ENCODE measurements at places on chromosomes 1 and 21.

- no peak for DNase-seq
These were observed 49.7 kb downstream of the FHAD1 start for GRCh38 chr1:15296585-15297321.

- peak; percentile 35 for DNase-seq
These were observed 408.7 kb downstream of the NUF2 start for GRCh38 chr1:163730411-163730821.

DNA sequence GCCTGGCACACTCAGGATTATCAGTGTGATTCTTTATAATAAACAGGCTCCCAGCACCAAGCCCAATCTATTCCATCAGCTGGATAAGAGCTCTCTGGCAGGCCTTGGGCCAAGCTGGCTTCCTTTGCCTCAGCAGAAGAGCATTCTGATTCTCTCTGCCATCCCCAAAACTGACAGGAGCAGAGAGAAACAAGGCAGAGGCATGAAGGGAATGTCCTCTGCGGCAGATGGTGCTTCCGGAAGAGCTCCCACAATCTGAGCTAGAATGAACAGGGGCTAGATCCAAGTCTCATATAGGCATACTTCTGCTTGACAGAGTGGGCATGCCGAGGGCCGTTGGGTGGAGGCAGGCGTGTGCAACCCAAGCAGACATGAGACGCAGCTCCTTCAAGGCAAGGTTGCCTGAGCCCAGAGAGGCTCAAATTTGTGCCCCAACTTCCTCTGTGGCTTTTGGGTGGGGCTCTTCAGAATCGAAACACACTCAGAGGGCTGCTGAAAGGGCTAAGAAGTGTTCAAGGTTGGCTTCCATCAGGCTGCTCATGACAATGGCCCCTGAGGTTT is 4.0 kb downstream of the CAPN2 start:
- no peak for DNase-seq

GRCh38 chr1:91397605-91398004 is 7.0 kb downstream of the HFM1 start:
- no peak for DNase-seq

DNA sequence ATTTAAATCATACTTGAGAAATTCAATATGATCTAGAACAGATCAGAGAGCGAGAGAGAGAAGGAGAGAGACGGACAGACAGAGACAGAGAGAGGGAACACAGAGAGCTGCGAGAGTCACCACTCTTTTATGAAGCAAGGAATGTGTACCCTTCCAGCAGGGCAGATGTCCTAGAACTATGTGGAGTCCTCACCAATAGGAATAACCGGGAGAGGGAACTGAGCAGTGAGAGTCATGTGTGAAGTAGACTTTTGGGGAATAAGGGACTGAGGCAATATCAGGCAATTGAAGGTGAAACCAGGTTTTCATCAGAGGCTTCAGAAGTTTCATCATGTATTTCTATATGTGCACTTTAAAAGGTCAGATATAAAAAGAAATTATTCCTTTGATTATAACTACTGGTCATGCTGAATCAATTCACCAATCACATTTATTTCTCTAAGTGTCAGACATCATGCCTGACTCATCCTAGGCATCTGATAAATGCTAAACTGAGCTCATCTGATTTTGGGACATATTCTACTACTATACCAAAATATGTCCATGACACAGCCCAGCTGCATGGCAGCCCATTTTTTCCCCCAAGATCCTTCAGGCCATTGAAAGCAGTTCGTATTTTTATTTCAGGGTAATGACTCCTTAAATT is 22.4 kb downstream of the VTCN1 start:
- no peak for DNase-seq

DNA sequence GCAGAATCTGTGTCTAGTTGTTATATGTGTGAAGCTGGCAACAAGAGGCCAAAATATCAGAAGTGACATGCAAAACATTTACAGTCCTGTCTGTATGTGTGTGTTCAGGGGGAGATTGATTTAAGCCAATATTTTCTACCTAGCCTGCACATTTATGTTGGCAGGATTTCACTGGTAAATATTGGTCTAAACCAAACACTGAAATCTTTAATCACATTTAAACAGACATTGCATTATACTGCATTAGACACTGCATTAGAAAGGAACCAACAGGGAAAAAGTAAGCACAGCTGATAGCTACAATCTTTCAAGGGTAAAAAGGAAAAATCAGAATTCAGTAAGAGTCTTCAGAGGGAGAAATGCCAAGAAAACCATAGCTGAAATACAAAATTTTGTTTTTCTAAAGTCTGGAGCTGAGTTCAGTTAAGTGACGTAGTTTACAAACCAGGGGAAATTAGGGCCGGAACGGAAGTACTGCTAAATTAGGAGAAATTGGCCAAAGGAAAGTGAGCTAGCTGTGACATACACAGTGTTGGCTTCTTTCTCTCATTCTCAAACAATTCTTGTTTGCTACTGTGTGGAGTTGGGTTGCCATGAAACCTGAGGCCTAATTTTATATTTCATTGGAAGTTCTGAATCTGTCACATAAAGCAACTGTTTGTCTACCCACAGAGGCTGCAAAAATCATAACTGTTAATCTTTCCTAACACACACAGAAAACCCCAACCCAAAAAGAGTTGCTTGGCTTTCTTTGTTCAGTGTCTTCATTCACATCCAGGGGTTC is 217.3 kb upstream of the SGIP1 start:
- DNase-seq = no peak

- peak; percentile 48 for DNase-seq
These were observed 86.3 kb downstream of the ACBD6 start for GRCh38 chr1:180415985-180416633.

DNA sequence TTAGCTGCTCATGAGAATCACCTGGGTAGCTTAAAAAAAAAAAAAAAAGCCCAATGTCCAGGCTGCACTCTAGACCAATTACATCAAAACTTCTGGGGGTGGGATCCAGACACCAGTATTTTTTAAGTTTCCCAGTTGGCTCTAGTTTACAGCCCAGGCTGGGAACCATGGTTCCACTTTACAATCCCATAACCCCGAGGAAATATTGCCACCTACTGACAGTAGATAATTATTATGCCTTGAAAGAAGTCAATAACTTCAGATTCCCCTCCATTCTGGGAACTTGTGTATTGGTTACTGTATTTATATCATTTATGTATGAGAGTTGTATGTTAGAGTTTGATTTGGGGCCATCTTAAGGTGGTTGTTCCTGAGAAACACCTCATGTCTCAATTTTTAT is 100.2 kb downstream of the SPATA46 start:
- DNase-seq = peak; percentile 20

DNA sequence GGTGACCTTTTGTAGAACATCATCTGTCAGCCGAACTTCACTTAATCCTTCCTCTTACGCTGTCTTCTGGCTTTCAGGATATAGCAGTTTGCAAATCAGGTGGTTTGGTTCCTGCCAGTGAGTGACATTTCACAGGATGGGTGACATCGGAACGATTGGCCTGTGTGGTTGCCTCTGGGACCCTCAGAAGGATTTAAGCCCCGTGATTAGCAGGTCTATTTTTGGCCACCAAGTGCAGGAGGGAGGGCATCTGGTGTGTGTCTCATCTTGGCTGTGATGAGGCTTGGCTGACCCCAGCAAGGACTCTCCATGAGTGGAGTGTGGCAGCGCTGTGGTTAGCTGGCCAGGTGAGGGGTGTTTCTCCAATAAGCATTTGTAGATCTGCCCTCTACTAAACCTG is 407.6 kb upstream of the VAMP3 start:
- DNase-seq = no peak

DNA sequence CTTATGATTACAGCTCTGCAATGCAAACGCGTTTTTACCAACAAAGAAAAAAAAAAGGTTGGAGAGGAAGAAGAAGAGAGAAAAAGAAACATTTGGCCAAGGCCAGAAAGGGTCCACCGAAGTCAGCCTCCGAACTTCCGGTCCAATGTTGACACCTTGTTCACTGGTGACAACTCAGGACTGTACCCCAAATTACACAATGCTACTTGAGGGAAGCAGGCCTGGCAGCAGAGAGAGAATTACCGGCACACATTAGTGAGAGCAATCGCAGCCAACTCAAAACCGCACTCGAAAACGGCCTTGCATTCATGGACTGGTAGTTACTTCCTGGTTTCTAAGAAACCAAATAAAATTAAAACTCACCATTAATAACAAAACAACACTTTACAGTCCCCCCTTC is 652.5 kb downstream of the KIF26B start:
- DNase-seq = no peak

DNA sequence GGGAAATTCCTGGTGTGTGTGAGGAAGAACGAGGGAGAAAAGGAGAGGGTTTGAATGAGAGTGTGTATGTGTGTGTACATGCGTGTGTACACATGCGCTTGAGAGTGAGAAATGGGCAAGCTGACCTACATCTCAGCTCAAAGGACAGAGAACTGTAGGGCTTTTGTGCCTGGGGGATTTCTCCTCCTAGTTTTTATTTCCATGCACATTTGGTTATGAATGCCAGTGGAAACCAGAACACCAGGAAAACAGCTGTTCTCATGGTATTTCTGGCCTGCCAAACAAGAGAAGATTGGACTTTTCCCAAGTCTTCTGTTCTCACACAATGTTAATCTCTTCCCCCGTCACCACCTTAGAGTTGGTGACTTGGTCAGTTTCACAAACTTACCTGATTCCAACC is 45.2 kb downstream of the SLC44A3 start:
- DNase-seq = no peak

- DNase-seq = no peak
These were observed 68.5 kb downstream of the FOXJ3 start for GRCh38 chr1:42266253-42267135.

DNA sequence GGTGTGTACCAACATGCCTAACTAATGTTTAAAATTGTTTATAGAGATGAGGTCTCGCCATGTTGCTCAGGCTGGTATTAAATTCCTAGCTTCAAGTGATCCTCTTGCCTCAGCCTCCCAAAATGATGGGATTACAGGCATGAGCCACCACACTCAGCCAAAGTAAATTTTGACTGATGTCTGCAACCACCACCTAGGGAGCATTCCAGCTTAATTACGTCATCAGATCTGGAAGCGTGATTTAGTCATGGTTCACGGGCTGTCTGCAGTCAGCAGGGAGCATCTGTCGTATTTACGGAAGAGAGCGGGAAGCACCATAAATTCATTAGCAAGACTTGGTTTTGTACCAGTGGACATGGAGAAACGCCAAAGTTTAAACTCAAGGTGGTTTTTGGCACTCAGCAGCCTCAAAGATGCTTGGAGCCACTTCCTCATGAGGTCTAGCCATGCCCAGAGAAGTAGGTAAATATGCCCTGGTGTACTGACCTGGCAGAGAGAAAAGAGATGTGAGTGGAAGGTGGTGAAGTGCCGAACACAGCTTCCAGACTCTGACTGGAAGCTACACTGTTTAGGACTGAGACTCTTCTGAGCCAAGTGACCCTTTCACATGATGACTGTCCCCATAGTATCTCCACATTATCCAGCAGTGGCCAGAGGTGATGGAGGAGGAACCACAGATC is 60.8 kb upstream of the SLC35F3 start:
- DNase-seq = no peak

- no peak for DNase-seq
These were observed 175.7 kb upstream of the COL11A1 start for GRCh38 chr1:103283841-103284669.

DNA sequence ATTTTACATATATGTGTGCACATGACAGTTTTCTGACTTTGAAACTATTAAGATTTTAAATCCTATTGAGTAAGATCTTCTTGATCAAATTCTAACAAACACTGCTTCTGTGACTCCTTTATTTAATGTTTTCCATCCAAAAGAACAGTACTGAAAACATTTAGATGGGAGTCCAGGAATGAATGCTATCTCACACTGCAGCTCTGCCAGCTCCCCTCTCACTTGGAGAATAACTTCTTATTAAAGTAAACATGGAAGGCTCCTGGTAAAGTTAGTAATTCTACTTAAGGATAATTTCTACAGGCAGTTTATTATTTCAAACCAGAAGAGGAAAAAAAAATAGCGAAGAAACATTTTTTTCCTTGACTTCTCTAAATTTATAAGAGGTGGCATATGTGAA is 349.1 kb downstream of the DPYD start:
- DNase-seq = no peak

GRCh38 chr1:176880955-176881595 is 283.4 kb downstream of the ASTN1 start:
- DNase-seq = peak; percentile 65

- peak; percentile 94 for DNase-seq
These were observed at the start of gene EFHD2 for GRCh38 chr1:15409388-15410222. Gene EFHD2 (plus strand): TSS chr1:15409888. CDS start chr1:15409972, 84 bp downstream.

GRCh38 chr1:23122023-23122748 is 46.5 kb downstream of the LUZP1 start:
- no peak for DNase-seq
